ENCODE measurements at places on chromosomes 11 and 22.

GRCh38 chr22:39283322-39284141 lies 35.9 kb downstream of the RPL3 start:
- no peak for DNase-seq

GRCh38 chr11:87840786-87841185 lies 334.5 kb downstream of the RAB38 start:
- DNase-seq: no peak

GRCh38 chr11:108768370-108768769 lies 103.5 kb downstream of the DDX10 start:
- no peak for DNase-seq

GRCh38 chr11:35257281-35257680 lies 118.3 kb downstream of the CD44 start:
- no peak for DNase-seq

- no peak for DNase-seq
These were observed 174.2 kb upstream of the SORL1-AS1 start for GRCh38 chr11:121626980-121627379.
